Stimulated activated CD4-positive, alpha-beta T cell treated with anti-CD3 and anti-CD28 coated beads, Interleukin-1b, Interleukin-23, amount 100 ng/mL, for 1 hour (primary cell): ENCODE measurements at places on chromosomes 4 and X.

- no peak for DNase-seq
These were observed 38.9 kb downstream of the PRIMPOL start for GRCh38 chr4:184688447-184688846.

GRCh38 chr4:25637581-25638220 lies 17.9 kb upstream of the SLC34A2 start:
- DNase-seq, result no peak

GRCh38 chr4:1726146-1726934 lies 5.0 kb downstream of the TACC3 start:
- peak; percentile 93 for DNase-seq

DNA sequence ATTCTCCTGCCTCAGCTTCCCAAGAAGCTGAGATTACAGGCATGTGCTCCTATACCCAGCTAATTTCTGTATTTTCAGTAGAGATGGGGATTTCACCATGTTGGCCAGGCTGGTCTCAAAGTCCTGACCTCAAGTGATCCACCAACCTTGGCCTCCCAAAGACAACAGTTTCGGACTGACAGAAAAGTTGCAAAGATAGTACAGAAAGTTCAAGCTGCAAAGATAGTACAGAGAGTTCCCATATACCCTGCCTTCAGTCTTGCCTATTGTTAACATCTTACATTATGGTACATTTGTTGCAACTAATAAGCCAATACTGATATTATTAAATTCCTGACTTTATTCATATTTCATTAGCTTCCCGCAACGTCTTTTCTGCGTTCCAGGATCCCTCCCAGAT lies 65.8 kb downstream of the SUPT20HL2 start:
- DNase-seq, result no peak

- DNase-seq, result no peak
These were observed 181.2 kb downstream of the RAPGEF2 start for GRCh38 chr4:159284113-159284512.

GRCh38 chr4:3367866-3368265 lies 73.9 kb upstream of the HGFAC start:
- no peak for DNase-seq

- no peak for DNase-seq
These were observed 148.0 kb upstream of the SLC7A11 start for GRCh38 chr4:138389976-138390685.

GRCh38 chr4:75985116-75985515 lies 5.6 kb downstream of the SDAD1 start:
- DNase-seq, result no peak

- DNase-seq, result no peak
These were observed 61.9 kb upstream of the FAM47B start for GRCh38 chrX:34880656-34881055.

GRCh38 chr4:100086766-100087431 lies 103.4 kb downstream of the DDIT4L start:
- no peak for DNase-seq

- DNase-seq, result no peak
These were observed 902.1 kb upstream of the LCORL start for GRCh38 chr4:18923496-18924161.

DNA sequence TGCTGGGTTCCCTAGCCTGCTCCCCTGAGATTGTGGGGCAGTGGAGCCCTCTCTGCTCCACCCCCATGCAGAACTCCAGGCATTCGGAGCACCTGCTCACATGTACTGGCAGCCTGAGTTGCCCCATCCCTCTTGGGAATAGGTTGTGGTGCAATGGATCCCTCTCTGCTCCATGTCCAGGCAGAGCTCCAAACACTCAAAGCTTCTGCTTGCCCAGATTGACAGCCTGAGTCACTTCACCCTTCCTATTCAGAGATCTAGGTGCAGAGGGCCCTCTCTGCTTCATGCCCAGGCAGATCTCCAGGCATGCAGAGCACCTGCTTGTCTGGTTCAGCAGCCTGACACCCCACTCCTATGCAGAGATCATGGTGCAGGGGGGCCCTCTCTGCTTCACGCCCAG lies 18.6 kb upstream of the TEX13B start:
- no peak for DNase-seq

DNA sequence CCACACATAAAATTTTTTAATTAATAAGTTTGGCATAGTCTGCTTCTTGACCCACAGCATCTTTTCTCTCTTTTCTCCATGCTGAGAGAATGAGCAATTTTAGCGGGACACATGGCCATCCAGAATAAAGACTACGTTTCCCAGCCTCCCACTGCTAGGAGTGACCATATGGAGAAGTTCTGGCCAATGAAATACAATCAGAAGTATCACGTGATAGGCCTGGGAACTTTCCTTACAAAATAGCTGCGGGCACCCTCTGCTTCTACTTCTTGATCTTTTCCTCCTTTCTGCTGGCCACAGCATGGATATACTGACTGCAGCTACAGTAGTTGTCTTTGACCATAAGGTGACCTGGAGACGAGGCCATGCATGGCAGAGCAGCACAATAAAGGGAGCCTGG lies 348.0 kb downstream of the BCOR start:
- DNase-seq, result no peak

GRCh38 chr4:121799867-121800501 lies 1.1 kb upstream of the EXOSC9 start:
- DNase-seq, result no peak

- DNase-seq, result no peak
These were observed 408.6 kb downstream of the ADAM29 start for GRCh38 chr4:175326796-175327195.

DNA sequence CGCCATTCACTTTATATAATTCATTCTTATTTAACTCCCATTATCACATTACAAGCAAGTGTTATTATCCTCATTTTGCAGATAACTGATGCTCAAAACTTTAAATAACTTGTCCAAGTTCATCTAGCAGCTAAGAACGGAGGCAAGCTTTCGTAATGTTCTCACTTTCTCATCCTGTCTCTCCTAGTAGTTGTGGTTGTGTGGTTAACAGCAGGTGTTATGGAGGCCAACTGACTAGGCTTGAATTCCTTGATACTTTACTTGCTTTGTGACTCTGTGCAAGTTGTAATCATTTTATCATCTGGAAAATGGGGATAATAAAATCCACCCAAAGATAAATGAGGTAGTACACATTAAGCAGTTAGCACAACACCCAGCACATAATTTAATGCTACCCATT lies 109.9 kb upstream of the PTPN13 start:
- no peak for DNase-seq

- DNase-seq, result no peak
These were observed 48.2 kb upstream of the AADAT start for GRCh38 chr4:170137927-170138326.

- DNase-seq, result no peak
These were observed 131.1 kb downstream of the HS3ST1 start for GRCh38 chr4:11297627-11298026.

GRCh38 chrX:110003167-110004156 lies 548 bp downstream of the TMEM164 start:
- DNase-seq, result no peak

DNA sequence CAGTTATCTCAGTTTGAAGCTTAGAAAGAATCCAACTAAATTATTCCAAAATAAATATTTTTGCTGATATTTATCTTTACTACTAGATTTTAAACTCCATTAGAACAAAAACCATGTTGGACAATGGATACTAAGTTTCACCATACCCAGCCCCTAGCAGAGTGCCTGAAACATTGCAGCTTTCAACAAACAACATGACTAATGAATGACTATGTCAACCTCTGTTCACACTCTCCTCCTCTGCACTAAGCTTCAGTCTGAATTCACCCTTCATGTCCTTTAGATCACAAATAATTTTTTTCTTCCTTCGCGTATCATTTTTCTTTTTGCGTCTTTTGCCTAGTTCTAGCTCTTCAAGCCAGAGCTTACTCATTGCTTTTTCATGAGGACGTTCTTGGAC lies 315.2 kb downstream of the PCDH10 start:
- DNase-seq, result no peak

DNA sequence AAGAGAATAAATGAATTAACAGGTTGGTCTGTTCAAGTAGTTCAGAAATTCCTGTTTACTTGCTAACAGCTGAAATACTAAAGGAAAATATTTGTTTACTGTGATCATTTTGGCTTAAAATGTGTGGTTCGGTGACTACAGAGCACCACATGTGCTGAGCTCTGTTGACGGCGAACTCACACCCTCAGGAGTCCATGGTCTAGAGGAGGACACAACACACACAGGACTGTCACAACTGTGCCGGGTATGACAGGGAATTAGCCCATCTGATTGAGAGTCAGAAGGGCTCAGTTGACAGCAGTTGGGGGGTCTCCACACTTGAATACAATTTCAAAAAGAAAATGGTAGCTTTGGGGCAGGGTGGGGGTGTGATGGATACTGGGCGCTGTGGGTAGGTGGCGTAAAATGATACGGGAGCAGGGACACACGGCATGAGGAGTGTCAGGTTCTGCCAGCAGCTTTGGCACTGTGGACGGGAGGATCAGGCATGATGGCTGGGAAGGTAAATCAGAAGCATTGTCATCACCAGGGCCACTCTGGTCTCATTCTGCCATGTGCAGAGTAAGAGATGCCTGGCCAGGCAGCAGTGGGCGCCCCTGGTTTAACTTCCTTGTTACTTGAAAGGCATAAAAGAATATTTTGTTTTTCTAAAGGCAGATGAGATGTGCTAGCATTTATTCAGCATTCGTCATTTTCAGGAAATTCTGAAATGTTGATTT lies 33.3 kb downstream of the CLDN22 start:
- DNase-seq, result no peak

DNA sequence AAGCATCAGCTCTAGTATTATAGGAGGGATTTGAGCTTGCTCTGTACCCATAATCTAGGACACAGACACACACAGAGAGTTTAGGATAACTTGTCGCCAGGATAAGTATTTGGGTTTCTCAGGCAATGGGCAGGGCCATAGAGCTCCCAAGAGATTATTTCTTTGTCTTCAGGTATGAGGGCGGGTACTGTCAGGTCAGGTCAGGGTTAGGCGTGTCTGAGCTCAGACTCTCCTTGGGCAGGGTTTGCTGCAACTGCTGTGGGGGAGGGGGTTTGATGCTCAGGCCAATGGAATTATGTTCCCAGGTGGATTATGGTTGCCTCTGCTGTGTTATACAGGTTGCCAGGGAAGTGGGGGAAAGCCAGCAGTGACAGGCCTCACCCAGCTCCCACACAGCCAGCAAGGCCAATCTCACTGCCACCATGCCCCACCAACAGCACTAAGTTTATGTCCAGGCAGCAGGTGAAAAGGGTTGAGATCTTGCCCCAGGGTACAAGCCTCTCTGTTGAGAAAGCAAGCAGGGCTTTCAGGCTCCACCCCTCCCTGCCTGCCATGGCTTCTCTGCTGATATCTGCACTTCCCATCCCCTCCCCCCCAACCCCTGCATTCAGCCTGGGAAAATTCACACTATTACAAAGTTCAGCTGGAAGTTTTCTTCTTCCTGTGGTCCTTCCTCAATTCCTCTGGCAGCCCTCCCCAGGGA lies 101.3 kb downstream of the RRAGB start:
- DNase-seq, result no peak

DNA sequence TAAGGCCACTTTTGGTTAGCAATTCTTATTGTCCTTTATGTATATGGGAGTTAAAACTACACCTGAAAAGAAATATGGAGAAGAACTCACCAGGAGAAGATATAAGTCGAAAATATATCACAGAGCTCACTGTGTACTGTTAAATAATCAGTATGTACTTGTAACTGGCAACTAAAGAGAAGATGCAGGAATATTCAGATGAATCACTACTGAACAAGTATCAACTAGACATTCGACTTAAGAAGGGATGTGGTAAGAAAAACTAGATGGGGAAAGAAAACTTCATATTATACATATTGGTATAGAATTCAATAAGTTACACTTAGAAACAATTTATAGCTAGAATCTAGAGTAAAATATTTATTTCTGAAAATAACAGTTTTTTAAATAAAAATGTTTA lies 230.0 kb downstream of the CAMK2D start:
- DNase-seq, result no peak

- no peak for DNase-seq
These were observed 465.6 kb upstream of the PRKX start for GRCh38 chrX:4179031-4179430.

DNA sequence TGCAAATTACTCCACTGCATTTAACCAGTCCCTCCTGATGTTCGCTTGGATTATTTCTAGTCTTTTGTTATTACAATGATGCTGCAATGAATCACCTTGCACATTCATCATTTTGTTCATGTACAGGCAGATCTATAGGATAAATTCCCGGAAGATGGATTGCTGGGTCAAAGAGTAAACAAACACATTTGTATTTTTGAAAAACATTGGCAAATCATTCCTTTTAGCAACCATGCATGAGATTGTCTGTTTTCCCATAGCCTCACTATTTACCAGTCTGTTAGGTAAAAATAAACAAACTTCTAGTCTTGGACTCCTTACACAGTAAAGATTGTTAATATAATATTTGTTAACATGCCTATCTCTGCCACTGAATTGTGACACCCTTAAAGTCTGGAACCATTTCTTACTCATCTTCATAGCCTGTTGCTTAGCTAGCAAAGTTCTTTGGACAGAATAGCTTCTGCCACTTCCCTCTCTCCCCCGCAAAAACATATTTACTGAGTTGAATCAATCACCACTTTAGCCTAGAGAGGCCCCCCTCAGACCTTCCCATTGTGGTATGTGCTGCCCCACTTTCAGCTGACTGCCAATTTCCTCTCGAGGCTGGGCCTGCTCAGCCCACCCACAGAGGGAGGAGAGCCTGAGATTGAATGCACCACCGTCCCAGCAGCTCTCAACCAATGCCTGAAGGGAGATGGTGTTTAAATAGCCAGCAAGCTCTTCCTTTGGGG lies 108.4 kb upstream of the ATXN3L start:
- no peak for DNase-seq

DNA sequence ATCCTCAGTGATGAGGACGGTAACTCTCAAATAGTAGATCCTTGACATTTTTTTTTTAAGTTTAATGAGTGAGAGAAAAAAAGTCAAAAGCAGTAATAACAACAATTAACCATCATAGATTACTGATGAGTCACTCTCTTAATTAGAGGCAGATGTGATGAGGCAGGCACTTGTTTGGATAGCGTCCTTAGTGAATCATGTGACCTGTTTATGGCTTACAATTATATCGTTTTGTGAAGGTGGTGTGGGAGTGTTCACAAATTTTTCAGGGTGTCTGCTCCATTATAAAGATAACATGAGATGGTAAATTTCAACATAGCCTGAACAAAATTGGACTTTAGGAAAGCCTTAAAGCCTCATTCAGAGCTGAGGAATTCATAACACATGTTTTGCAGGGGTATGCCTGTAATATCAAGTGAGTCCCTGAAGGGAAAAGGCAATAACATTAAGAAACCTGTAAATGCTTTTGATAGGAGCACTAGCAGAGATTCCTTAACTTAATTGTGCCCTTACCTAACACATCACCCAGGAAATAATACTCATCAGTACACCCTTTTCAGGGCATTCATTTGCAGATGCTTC lies 51.9 kb upstream of the XIAP start:
- no peak for DNase-seq

DNA sequence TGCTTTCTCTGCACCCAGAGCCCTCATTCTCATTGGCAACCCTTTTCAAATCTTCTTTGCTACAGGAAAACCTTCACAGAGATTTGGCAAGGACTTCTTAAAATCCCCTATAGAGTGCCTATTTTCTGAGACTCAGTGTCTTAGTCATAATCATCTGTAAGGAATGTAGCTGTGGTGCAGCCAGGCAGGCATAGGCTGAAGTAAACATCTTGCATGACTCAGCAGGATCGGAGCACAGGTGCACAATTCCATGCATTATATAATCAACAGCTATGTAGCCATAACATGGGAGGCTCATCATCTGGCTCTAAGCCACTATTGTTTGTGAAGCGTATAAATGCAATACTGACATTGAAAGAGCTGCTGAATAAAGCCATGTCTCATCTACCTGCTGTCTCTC lies 368.8 kb downstream of the MAGEE1 start:
- no peak for DNase-seq
